Renal pelvis (tissue), 12 donors: ENCODE measurements at places on chromosomes 1 and 21. TPM values are rescaled to one million over a fixed set of nuclear protein-coding genes. Genes with fewer than 3 reads are reported as not detected.

C1orf56 gene
- 14.1 TPM for polyA plus RNA-seq

LPAR3 gene
- polyA plus RNA-seq: 0.87 TPM

CD101 gene
- 2.0 TPM for polyA plus RNA-seq

KRTAP12-2 gene
- not detected for polyA plus RNA-seq

NHLH1 gene
- 0.26 TPM for polyA plus RNA-seq

ZNF672 gene
- 27.0 TPM for polyA plus RNA-seq

ENSA gene
- polyA plus RNA-seq: 227 TPM

KIF14 gene
- polyA plus RNA-seq: 8.0 TPM

VWA5B1 gene
- 3.3 TPM for polyA plus RNA-seq

S100A9 gene
- polyA plus RNA-seq: 9.1 TPM

NLRP3 gene
- polyA plus RNA-seq: 0.83 TPM

SAMD11 gene
- polyA plus RNA-seq: 89.8 TPM

RPTN gene
- polyA plus RNA-seq: not detected

CDA gene
- 6.3 TPM for polyA plus RNA-seq

SLC45A3 gene
- polyA plus RNA-seq: 9.9 TPM

DNA sequence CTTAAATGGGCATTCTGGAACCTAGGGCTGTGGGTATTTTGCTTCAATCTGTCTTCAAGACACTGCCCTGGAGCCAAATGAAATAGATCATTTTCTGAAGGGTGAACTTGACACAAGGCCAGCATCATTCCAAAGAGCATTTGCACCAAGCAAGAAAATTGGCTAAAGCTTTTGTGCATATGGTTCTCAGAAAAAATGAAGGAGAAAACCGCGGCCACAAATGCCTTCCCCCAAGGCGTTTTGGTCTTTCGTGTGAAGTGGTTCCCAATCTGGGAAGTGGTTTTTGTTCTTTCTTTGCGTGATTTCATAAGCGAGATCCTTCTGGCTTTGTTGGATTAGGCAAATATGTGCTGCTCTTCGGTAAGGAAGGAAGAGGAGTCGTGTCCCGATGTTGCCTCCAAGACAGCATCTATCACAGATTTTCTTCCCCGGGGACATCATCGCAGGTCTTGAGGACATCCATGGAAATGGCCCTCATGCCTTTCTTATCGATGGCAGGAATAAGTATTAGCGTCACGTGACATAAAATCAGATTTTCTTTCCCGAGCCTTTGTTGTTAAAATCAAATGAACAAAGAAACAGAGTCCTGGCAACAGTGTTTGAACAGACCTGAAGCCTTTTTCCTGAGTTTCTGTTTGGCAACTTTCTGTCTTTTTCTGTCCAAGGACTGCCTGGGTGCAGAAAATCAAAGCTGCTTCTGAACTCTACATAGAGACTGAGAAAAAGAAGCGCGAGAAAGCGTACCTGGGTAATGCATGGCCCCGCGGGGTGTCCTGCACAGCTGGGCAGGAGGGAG lies 31.0 kb downstream of the ATP5PO start:
- DNase-seq: no peak

- peak; percentile 49 for DNase-seq
Measured at GRCh38 chr1:112849425-112850033, 106.5 kb downstream of the SLC16A1 start.

DNA sequence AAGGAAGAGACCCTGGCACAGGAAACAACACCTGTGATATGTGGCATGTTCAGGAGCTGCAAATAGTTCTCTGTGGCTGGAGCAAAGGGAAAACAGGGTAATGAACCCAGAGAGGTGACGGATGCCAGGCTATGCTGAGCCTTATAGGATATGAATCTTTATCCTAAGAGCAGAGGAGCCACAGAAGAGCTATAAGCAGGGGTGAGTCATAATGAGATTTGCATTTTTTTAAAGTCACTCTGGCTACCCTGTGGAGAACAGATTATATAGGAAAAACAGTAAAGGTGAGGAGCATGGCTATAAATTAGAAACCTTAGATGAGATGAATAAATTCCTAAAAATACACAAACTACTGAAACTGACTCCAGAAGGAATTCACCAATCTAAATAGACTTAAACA lies 12.8 kb upstream of the MPL start:
- DNase-seq: no peak

- no peak for DNase-seq
Measured at GRCh38 chr1:89739844-89740216, 81.0 kb upstream of the LRRC8D start.

GRCh38 chr1:184755226-184756065 lies 788 bp upstream of the EDEM3 start:
- peak; percentile 21 for DNase-seq

DNA sequence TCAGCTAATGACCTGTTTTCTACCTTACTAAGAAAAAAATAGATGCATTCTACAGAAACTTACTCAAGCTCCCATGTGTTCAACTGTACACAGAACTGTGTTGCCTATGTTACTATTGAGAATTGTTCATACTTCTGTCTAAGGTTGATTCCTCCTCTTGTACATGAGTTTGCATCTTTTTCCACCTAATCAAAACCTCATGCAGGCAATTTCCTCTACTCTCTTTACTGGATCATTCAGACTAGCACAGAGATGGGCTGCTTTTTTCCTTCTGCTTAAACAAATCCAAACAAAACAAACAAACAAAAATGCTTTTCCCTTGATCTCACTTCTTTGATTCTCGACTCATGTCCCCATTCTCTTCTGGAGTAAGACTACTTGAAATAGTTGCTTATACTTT lies 58.8 kb upstream of the PTGFR start:
- no peak for DNase-seq

DNA sequence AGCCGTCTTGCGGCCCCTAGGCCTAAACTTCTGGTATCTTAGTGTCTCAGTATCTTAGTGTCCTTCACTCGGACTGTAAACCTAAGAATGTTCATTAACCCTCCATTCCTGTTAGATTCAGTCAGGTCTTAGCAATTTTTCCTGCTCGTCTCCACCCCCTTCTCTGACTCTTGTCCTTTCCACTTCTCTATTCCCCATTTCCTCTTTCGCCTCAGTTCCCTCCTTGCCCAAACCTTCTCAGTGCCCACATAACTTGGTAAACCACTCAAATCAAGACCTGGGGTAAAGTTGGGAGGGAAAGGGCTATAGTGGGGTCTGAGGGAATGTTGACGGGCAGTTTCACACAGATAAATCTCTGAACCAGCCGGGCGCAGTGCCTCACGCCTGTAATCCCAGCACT lies 726 bp upstream of the FCER1G start:
- DNase-seq: no peak

DNA sequence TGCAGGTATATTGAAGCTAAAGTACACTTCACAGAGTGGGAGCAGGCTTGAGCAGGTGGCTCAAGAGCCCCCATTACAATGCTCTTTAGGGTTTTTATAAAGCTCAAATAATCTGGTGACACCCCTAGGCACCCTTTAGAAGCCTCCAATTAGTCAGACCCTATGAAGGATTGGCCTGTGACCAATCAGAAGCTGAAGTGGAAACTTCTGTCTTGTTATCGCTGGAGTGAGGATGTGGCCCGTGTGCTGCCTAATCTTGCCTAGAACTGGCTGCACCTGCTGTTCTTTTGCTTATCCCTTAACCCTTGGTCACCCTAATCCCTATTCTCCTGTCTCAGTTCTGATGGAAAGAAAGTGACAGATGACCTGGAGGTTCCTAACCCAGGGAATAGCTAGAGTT lies 70.8 kb upstream of the ABCG1 start:
- no peak for DNase-seq

DNA sequence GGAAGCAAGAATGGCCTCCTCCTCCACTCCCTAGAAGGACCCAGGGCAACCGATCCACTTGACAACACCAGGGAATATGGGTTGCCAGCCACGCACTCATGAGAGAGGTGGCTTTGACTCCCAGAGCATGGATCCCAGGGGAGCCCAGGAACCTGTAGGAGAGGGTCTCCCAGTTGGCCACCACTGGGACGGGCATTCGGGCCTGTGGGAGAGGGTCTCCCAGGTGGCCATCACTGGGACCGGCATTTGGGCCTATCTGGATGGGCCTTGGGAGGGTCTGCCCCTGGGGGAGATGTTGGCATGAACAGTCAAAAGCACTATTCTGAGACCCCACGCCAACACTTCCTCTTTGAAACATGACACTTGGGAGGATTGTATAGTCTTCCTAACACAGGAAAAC lies 565 bp downstream of the TFF1 start:
- DNase-seq: no peak

DNA sequence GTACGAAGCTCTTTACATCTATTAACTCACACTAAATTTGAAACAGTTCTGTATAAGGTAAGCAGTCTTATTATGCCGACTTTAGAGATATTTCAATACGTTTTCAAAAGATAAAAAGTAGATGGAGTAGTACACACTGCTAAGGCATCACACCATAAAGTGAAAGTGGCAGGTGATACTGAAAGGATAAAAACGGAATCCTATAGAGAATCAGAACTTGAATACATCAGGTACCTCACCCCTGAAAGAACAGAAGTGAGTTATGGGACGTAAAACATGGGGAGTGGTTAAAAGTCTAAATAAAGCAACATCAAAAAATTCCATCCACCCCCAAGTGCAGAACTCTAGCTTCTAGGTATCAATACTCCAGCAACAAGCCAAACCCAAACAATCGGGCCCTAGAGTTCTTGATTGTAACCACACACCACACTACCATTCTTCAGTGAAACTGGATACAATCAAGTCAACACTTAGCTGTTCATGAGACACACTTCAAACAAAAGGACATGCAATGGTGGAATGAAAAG lies 142.6 kb downstream of the SMYD3 start:
- DNase-seq: no peak

DNA sequence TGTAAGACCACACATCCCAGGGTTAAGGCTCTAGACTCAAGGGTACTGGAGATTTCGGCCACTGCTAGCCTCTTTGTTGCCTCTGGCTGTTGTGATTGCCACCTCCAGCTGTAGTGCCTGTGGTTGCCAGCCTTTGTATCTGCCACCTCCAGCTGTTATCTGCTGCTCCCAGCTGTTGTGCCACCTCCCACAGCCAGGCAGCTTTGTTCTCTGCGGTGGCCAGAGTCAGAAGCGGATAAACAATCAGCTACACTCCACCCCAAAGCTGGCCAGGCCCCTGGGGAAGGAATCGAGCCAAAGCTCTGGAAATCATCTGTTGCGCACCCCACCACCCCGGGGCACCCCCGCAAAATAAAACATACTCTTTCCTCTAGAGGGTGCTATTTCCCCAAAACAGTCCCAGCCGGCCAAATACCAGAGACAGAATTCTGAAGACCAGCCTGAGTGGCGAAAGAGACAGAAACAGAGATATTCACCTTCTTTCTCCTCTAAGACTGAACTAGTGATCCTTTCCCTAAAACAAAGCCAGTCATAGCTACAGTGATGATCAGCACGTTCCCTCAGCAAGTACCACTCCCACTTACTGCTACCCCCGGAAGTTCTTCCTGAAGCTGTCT lies 14.8 kb upstream of the PIGM start:
- DNase-seq: no peak

- DNase-seq: peak; percentile 9
Measured at GRCh38 chr21:46666941-46667740, 31.7 kb downstream of the PRMT2 start.

DNA sequence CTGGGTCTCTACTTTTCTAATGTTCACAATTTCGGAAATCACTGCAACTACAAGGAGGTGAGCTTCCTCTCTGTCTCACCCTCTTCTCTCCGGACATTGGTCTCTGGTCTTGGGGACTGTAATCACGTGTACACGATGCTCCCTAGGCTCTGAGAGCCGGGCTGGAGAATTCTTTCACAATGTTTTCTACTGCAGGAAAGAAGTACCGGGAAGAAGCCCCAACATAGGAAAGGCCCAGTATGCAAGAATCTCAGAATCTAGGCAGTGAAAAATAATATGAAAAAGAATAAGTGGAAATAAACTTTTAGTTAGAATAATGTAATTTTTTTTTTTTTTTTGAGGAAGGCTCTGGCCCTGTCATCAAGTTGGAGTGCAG lies 13.5 kb upstream of the HJV start:
- no peak for DNase-seq

- DNase-seq: no peak
Measured at GRCh38 chr1:11629184-11630016, 24.8 kb downstream of the FBXO2 start.

DNA sequence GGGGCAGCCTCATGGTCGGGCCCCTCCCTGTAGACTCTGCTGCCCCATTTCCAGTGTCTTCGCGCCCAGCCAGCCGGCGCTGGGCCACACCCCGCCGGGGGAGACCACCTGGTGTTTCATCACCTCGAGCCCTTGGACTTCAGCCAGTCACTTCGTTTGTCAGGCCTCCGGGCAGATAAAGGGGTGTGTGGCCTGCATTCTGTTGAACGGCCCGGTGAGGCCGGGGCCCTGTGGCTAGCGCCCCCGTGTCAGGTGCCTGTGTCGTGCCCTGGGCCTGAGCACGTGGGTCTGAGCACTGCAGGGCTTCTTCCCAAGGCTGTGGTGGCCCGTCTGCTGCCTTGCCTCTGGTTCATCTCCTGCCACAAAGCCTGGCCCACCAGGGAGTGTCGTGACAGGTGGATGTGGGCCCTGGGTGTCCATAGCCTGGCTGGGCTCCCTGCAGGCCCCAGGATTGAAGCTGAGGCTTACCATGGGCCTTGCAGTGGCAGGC lies 65.2 kb upstream of the DIP2A start:
- no peak for DNase-seq

GRCh38 chr1:84412316-84412942 lies 14.1 kb downstream of the DNASE2B start:
- DNase-seq: no peak

DNA sequence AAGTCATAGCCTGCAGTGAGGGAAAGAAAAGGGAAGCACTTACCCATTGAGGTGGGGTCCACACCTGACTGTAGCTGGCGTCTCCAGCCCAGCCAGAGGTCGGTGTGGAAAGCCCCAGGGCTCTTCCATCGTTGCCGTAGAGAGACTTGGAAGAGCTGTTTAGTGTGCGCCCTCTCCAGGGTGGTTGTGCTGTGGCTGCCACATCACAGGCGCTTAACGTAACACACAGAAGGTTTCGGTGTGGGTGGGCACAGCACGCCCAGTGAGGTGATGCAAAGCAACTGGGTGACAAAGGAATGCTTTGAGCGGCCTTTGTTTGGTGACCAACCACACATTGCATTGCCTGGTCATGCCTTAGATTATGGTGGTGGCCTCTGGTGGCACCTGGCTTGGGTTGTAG lies 36.8 kb upstream of the KIF1B start:
- no peak for DNase-seq

DNA sequence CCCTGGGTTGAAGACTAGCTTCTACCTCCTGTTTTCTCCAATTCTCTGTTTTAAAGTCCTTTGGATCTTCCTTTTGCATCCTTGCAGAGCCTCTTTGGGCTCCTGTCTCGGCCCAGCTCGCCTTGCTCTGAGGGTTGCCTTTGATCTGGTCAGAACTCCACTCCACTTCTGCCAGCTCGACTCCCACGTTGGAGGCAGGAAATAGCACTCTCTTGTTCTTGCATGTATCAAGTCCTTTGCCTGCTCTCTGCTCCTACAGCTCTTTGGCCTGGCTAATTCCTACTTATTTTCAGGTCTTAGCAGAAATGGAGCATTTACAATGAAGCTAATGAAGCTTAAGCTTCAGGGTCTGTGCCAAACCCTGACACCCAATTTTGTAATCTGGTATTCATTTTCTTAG lies 21.1 kb upstream of the B3GALNT2 start:
- DNase-seq: no peak

GRCh38 chr21:27564684-27565301 lies 597.9 kb upstream of the ADAMTS5 start:
- peak; percentile 29 for DNase-seq
